ENCODE measurements at places on chromosomes 7 and 10.

DNA sequence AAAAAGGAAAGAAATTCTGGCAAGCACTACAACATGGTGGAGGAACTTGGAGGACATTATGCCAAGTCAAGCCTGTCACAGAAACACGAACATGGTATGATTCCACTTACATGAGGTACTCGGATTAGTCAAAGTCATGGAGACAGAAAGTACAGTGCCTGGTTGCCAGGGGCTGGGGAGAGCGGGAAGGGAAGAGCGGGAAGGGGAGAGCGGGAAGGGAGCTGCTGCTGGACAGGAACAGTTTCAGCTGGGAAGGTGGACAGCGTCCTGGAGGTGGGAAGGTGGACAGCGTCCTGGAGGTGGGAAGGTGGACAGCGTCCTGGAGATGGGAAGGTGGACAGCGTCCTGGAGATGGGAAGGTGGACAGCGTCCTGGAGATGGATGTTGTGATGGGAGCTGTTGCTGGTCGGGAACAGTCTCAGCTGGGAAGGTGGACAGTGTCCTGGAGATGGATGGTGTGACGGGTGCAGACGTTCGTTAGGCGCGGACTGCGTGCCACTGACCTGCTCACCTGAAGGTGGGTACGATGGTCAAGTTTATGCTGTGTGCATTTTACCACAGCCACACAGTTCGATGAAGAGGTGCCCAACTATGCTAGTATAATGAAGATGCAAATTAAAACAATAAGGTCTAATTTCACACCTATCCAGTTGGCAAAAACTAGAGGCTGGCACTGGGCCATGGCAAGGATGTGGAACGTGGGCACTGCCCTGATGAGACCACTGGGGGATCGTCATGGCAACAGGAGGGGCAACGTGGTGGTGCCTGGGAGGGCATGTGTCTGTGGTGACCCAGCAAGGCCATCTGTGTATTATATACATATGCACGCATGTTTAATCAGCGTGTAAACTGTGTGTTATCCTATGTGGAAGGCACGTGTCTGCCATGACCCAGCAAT is 103.8 kb downstream of the NKX6-2 start:
- no peak for DNase-seq

- DNase-seq: no peak
Measured at GRCh38 chr10:84599254-84599653, 270.9 kb downstream of the CCSER2 start.

- no peak for DNase-seq
Measured at GRCh38 chr7:11430112-11430511, 401.9 kb downstream of the THSD7A start.

- no peak for DNase-seq
Measured at GRCh38 chr7:115037128-115037802, 115.4 kb downstream of the MDFIC start.

- no peak for DNase-seq
Measured at GRCh38 chr7:135981958-135982646, 4.9 kb upstream of the MTPN start.

GRCh38 chr10:31346953-31347352 is 27.9 kb downstream of the ZEB1 start:
- no peak for DNase-seq

GRCh38 chr7:136275794-136276193 is 298.6 kb upstream of the MTPN start:
- DNase-seq: no peak

DNA sequence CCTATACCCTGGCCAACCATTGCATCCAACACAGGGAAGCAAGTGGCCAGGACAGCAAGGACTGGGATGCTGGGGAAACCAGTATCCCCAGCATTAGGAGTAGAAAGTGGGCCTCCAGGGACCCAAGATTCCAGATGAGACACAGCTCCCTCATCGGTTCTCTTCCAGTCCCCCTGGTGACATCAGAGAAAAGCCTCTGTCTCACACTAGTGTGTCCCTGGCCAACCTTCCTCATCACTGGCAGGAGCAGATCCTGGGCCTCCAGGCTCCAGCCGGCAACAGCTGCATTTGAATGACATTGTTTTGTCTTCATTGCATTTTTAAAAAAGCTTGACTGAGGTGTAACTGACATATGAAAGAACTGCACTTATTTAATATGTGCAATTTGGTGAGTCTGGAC is 177.3 kb upstream of the LYZL2 start:
- DNase-seq: no peak

DNA sequence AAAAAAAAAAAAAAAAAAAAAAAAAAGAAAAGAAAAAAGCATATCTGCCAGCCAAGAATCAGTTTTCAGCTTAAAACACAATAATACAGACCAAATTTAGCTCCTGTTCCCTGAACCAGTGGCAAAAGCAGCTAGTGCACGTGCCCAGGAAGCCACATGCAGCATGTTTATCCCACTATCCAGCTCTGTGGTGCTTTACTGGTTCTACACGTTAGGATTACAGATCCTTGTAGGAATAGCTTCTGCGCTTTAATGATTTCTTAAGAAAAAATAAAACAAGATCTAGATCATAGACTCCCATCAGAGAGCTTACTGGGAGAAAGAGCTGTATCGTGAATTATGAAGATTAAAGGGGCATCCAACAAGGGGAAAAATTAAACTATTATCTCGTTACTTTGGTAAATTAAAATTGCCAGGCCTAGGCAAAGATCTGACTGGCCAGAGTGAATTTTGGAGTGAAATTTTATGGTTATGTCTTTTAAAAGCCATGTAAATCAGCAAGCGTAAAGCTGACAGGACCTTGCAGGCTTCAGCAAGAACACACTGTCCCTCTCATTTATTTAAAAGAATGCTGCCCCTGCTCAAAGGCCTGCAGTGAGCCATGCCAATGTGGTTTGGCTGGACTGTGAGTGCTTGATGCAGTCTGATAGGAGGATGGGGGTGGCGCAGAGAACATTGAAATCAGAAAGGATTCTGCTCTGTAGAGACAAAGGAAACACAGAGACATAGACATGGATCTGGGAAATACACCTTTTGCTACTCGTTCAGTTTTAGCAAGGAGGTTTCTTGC is 177.3 kb upstream of the PHYHIPL start:
- DNase-seq: no peak

GRCh38 chr7:15433151-15433550 is 128.7 kb downstream of the AGMO start:
- DNase-seq: no peak

DNA sequence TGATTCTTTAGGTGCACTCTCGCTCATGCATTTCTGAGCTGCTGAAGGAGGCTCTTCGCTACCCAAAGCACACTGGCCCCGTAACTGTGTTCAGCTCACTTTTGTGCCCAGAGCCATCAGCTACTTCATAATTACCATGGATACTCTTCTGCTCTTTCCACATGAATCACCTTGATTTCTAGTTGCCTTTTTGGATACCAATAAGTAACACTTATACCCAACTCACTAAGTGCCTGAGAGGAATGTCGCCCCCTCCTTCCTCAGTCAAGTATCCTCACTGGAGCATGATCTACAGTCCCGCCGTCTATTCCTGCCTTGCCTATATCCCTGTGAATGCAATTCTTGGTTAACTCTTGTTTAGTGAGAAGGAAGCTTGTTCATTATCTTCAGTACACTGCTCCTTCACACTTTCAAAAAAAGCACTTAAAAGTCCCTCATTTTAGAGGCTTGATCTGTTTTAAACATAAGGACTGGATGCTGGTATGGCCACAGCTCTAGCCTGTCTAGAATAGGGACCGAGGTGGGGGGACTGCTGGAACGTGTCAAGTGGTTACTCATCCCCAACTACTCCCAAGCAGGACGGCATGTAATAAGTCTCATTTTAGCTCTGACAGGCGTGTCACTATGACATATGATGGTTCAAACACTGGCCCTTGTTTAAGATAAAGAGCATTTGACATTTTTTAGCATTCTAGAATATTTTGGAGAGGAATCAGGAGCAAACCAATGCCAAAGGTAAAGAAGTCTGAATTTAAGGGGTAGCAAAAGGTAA is 23.7 kb downstream of the SVIL start:
- no peak for DNase-seq

DNA sequence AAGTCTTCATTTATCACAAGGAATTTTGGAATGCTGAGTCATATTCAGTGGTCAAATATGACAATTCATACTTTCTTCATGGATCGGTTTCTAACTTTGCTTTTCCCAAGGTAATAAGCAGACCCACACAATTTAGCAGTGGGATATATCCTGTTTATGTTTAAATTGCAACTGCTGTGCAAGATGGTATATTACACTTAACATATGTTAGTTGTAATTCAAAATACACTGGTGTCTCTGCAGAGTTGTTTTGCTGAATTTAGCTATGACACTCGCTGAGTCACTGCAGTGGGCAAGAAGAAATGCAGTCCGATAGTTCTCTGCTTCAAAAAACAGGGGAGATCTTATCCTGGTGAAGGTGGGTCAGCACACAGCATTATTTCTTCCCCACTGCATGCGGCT is 194.8 kb upstream of the PTN start:
- DNase-seq: no peak

GRCh38 chr10:17766731-17767130 is 14.7 kb downstream of the TMEM236 start:
- no peak for DNase-seq

- no peak for DNase-seq
Measured at GRCh38 chr10:114735946-114736345, 77.9 kb upstream of the ABLIM1 start.

- DNase-seq: no peak
Measured at GRCh38 chr10:70886921-70887665, 1.3 kb downstream of the PCBD1 start.

GRCh38 chr10:125048094-125048864 is 106.4 kb downstream of the ZRANB1 start:
- DNase-seq: peak; percentile 95

DNA sequence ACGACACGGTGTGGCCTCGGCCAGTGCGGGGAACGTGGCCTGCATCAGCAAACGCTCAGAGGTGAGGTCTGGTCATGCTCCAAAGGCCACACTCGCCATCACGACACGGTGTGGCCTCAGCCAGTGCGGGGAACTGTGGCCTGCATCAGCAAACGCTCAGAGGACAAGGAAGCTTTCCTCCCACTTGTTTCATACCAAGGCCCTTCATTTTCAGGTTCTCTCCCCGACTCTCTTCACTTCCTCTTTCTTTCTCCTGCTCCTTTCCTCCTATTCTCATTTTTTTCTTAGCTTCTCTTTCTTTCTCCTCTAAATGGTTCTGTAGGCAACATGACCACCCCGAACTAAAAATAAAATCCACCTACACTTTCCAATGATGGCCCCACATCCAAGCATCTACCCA is 384.4 kb upstream of the SHH start:
- no peak for DNase-seq

DNA sequence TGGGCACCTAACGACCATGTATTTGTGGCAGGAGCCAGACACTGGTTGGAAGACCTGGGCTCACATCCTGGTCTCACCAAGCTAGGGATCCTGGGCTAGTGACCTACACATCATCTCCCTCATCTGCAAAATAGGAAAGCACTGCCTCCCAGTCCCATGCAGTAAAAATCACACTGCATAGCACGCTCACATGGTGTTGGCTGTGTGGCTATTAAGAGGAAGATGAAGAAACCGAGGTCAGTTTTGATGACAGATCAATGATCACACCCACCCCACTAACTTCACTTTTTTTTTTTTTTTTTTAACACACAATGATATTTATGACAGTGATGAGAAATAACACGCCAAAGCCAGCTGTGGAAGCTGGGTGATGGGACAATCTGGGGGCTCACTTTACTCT is 146.5 kb downstream of the RNF216 start:
- no peak for DNase-seq

DNA sequence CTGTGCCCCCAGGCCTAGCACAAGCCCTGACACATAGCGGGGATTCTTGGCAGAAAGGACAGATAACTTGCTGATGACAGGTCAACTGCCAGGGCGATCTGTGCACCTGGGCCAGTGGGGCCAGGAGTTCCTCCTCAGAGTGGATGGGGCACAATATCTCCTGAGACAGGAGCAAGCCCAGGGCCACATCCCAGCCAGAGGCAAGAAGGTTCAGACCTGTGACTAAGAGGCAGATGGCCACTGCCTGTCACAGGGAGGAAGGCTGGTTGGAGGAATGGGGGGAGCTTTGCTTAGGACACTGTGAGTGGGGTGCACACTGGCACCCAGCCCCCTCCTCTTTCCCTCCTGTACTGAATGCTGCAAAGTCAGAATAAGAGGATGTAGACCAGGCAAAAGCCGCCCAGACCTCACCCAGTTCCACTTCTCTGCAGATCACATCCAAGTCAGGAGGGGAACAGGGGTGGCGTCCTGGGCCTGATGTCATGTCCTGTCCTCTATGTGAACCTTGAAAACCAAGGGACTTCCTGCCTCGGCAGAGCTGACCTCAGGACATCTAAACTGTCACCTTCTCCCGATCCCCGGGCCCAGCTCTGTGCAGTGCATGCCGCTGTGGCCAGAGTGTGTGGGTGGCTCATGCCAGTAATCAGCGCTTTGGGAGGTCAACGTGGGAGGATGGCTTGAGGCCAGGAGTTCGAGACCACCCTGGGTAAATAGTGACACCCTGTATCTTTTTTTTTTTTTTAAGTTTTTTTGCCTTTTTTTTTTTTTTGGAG is 1.3 kb downstream of the GUSB start:
- DNase-seq: no peak

GRCh38 chr7:20116869-20117268 is 100.3 kb downstream of the MACC1 start:
- peak; percentile 24 for DNase-seq

GRCh38 chr7:135900065-135900546 is 77.1 kb downstream of the MTPN start:
- DNase-seq: no peak

GRCh38 chr7:129012641-129013040 is 42.3 kb downstream of the TNPO3 start:
- DNase-seq: no peak

- no peak for DNase-seq
Measured at GRCh38 chr10:58373442-58373827, 11.8 kb upstream of the TFAM start.

GRCh38 chr10:62037166-62037831 is 135.8 kb downstream of the ARID5B start:
- DNase-seq: no peak

Measured in iPS-NIHi11 (cell line).